Inflammatory macrophage treated with lipopolysaccharide for 4 hours (primary cell): ENCODE measurements at places on chromosomes 4 and X.

DNA sequence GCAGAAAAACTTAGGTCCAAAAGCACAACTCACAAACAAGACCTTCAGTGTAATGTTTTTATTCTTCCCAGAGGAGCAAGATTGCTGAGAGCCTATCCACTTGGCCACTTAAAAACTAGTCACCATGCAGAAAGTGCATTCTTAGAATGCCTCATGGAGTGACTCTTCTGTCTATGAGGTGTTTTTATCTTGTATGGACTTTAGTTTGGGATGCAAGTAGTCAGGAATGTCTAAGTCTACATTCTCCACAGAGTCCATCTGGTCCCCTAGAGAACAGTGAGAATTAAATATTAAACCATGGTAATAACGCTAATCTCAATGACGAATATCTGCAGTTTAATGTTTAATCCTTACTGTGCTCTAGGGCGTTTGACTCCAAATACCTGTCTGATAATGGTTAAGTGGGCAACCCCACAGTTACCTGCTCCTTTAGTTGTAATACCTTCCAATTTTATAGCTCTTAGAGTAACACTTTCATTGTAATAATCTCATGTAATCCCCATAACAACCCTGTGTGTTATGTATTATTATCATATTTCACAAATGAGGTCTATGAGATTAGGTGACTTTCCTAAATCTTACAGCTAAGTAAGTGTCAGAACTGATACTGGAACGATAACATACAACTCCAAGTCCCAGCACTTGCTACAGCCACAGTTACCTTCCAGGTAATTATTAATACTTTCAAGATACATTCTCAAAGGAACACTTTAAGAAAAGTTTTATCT lies 235.6 kb upstream of the JADE1 start:
- DNase-seq = no peak

GRCh38 chr4:127533028-127533700 lies 99.6 kb upstream of the INTU start:
- no peak for DNase-seq

DNA sequence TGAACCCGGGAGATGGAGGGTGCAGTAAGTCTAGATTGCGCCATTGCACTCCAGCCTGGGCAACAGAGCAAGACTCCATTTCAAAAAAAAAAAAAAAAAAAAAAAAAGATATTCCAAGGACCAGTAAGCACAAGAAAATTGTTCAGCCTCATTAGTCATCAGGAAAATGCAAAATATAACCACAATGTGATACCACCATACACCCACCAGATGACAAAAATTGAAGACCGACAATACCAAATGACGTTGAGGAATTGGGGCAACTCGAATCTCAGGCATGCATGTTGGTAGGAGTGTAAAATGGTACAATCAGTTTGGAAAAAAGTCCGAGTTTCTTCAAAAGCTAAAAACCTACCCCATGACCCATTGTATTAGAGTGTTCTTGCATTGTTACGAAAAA lies 130.2 kb upstream of the FAM9B start:
- no peak for DNase-seq

- DNase-seq = no peak
These were observed 21.9 kb upstream of the P2RY8 start for GRCh38 chrX:1558761-1559468.

DNA sequence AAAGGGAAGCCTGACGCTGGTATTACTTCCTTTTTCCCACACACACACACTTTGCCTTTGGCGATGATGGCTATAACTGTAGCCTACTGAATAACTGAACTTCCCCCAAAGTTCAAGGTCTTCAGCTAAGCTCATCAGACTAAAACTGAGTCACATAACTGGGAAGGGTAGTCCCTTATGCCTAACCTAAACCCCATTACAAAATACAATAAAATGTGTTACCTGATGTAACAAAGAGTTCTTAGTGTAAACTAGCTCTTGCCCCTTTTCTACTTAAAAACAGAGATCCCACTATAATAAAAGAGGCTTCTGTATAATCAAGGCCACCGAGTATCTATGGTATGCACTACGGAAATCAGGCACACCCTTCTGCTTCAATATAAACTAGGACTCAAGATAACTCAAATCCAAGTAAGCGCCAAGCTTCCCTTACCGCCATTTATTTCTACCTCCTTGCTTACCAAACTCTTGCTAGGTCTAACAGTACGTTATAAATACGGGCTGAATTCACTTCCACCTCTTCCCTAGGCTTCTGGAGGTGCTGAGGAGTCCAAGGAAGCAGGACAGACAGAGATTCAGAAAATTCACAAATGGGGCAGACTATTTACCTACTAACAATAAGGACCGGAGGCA lies 2.4 kb downstream of the OTUD4 start:
- DNase-seq = peak; percentile 92

DNA sequence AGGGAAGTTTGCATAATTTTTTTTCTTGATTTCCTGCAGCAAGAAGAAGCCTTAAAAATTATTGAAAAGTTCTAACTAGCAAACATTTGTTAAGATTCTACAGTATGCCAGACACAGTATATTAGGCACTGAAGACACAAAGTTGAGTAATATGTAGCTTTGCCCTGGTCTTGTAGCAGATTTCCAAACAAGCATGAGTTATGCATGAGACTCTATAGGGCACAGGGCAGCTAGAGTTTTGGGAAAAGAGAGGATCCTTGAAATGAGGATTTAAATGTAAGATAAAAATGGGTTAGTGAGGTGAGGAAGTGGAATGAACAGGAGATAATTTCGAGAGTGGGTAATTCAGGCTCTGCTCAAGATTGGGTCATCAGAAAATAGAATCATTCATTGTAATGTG lies 8.6 kb upstream of the GPRIN3 start:
- DNase-seq = peak; percentile 75

GRCh38 chr4:150368667-150369066 lies 213.3 kb upstream of the MAB21L2 start:
- DNase-seq = no peak

- DNase-seq = no peak
These were observed 72.9 kb downstream of the CLDN34 start for GRCh38 chrX:10039821-10040793.

DNA sequence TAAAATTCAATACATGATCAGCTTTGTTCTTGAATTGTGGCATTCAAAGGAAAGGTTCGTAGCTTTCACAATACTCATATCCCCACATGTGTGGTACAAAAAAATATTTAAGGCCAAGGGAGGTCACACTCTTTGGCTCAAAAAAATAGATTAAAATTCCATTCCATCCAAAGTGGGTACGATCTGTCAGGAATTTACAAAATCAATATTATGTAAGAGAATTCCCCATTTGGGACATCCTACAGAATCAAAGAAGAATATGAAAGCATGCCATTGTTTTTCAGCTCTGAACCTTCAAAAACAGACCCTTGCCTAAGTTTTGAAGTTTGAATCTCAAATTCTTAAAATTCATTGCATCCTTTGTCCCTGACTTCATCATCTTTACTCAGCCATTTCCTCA lies 85.8 kb downstream of the MID1 start:
- no peak for DNase-seq
